ENCODE measurements at places on chromosomes 6 and 20. TPM values are rescaled to one million over a fixed set of nuclear protein-coding genes. Genes with fewer than 3 reads are reported as not detected.

- DNase-seq: no peak
These were observed 24.5 kb downstream of the GABRR2 start for GRCh38 chr6:89290401-89291155.

GRCh38 chr6:73513496-73513854, 7.4 kb downstream of the EEF1A1 start:
- DNase-seq: no peak

Gene PRDM13
- not detected for total RNA-seq

DNA sequence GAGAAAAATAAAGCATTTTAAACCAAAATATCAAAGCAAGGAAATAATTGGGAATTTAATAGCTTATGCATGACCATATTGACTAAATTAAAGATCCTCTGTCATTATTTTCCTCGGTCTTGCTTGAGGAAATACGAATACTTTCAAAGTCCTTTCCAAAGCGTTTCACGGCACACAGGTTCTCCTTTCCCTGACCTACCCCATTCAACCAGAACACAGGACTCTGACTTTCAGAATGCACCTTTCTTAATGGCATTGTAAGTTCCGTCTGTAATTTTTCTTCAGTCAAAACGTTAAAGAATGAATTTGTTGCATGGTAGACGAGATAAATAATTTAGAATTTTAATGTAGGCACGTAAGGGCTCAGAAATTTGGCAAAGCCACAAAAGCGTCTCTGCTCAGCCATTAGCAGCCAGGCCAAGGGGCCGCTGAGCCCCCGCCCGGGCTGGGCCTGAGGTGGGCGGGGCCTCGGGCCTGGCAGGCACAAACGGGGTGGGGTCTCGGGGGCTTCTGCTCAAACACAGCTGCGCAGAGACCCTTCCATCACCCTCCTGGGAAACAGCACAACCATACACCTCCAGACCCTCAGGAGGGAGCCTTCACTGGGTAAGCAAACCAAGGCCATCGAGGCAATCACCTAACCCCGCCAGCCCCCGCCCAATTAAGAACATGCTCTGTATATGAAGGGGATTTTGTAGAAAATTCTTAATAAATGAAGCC, 3.4 kb downstream of the NEDD9 start:
- DNase-seq: no peak

DNA sequence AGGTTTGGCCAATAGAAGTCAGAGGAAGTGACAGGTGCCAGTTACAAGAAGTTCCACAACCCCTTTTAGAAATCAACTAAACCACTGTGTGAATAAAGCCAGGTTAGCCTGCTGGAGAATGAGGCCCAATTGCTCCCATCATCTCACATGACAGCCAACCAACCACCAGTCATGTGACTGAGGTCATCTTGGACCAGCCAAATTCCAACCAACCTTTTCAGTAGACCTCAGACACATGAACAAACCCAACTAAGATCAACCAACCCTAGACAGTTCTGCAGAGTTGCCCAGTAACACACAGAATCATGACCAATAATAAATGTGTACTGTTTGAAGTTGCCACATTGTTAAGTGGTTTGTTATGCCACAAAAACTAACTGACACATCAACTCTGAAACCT, 44.6 kb upstream of the GGTLC1 start:
- no peak for DNase-seq
